DMS79 (cell line): ENCODE measurements at places on chromosomes 2 and 18.
A peak's percentile ranks its signal among the peaks of the same experiment; 100 is the strongest.

- no peak for DNase-seq
Observed at GRCh38 chr2:151265991-151266390, 4.3 kb upstream of the RBM43 start.

DNA sequence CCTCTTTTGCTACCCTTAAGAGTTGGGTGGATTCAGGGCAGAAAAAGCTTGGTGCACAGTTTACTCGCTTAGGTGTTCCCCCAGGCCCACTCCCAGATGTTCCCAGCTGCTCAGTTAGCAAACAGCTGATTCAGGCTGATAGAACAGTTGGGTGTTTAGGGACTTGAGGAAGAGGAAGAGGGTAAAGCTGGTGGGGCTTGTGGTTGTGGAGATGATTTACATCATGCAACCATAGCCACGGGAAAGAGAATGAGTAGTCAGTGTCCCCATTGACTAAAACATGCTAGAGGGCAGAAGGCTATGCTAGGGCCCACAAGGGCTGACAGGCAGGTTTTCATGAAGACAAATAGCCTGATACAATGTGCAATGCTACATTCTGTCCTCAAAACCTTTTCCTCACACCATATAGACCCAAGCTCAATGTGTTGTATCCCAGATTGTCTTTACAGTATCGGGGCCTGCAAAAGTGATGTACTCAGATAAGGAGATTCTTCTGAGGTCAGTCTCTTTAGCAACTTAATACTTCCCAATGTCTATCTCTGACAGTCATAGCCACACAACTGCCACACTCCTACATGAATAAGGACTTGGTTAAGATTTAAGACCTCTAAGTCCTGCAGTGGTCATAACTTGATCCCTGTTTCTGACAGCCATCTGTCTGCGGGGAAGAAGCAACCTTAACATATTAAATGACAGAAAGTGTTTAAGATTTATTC is 15.6 kb downstream of the COLEC12 start:
- no peak for DNase-seq

- DNase-seq, result no peak
Observed at GRCh38 chr2:55891671-55892094, 31.9 kb downstream of the EFEMP1 start.

GRCh38 chr2:11329776-11330175 is 14.7 kb downstream of the ROCK2 start:
- DNase-seq, result no peak

- no peak for DNase-seq
Observed at GRCh38 chr18:72612894-72613533, 68.9 kb upstream of the CBLN2 start.

DNA sequence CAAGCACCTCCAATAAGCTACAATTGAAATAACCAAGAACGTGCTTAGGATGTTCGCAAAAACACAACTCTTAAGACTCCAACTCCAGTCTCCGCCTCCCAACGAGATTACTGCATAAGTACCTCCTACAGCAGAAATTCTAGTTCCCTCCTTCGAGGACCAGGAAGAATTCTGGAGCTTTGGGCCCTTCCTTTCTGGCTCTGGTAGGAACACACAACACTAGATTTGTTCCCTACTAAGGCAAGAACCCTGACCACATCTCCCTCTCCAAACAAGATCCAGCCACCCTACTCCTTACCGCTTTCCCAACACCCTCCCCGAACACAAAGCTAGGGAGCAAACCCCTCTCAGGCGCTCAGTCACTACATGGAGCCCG is 721 bp downstream of the ADAM17 start:
- DNase-seq, result peak; percentile 39

GRCh38 chr2:160321006-160321405 is 120.9 kb upstream of the ITGB6 start:
- no peak for DNase-seq

- peak; percentile 25 for DNase-seq
Observed at GRCh38 chr18:4605212-4605611, 150.1 kb upstream of the DLGAP1 start.

- DNase-seq, result no peak
Observed at GRCh38 chr2:121816797-121817196, 61.3 kb downstream of the TSN start.

DNA sequence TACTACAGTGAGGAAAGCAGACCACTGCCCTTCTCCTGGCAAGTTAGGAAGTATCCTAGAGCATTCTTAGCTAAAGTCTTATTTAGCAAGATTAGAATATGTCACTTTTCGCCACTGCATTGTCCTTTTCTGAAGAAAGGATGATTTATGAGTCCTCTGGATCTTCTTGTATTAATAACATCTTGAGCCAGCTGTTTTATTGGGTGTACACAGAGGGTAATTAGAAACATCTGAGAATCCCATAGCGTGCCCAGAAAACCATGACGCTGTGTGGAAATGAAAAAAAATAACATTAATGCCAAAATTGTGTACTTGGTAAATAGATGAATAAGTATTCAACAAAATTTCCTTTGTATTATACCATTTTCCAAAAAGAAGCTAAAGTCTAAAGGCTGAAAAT is 198.7 kb downstream of the LTBP1 start:
- no peak for DNase-seq

DNA sequence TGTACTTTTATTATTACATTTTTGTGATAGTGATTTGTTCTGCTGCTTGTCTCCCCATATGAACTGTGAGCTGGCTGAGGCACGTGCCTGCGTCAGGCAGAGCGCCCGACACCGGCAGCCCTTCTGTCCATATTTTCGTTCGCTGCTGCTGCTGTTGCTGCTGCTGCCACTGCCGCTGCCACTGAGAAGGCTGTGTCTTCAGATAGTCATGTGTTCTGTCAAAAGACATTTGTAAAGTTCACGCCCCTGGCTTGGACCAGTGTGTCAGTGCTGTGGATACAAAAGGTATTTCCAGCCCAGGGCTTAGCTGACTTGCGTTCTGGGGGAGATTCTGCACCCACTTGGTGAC is 47.0 kb downstream of the TWIST2 start:
- no peak for DNase-seq
